Fibroblast of upper back skin (primary cell): ENCODE measurements at places on chromosomes 12 and 14.

GRCh38 chr12:64781280-64782190 is 22.3 kb upstream of the GNS start:
- DNase-seq: no peak

GRCh38 chr12:59575826-59576225 is 20.0 kb upstream of the SLC16A7 start:
- no peak for DNase-seq

DNA sequence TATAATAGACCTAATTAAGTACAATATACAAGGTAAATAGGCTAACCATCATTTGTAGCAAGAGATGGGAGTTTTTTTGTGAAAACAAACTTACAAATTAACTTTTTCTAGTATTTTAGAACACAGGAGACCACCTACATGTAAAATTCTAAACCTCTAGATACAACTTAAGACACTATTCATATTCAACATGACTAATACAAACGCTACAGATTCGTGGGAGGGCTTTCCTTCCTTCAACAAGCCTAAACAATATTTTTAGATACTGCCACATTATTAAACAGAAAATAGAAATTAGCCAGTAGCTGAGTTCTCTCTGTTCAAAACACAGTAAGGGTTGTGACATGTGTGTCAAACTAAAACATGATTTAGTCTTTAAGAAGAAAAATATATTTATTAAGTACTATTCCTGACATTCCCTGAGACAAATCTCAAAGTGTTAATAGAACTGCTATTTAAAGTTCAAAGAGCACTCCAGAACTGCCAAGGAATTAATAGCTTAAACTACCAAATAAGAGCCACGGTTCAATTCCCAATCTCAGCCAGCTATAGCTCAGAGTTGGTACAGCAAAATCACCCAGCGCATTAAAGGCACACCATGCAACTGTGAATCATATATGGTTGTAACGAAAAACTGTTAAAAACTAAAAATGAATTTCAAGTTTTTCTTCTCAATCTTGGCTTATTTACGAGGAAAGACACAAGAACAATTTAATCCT is 10.7 kb downstream of the MED13L start:
- DNase-seq: no peak

DNA sequence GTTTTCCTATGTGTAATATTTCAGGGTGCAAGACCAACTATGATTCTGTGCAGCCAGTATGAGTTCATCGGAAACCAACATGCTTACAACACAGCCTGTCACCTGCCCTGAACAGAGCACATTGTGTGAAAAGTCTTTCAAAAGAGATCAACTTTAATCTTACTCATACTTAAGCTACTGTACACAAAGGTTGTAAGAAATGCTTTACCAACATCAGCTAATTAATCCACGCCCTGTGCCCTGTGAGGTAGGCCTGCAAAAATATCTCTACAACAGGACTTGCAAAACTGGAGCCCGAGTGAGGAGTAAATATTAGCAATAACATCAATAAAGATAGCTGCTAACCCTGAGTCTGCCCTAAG is 15.1 kb downstream of the APPL2 start:
- no peak for DNase-seq

DNA sequence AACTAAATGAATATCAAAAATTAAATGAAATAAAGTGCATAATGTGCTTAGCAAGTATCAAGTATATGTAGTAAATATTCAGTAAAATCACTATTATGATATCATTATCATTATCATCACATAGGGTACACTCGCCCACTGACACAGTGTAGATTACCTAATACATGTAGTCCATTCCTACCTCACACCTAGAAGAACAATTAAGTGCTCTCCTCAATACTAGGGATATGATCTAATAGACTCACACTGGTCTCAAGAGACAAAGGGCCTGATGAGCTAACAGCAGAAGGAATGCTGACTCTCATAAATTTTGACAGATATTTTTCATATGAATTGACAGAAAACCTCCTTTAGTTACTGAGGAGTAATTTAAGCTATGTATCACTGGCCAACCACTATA is 29.1 kb downstream of the FSCB start:
- peak; percentile 30 for DNase-seq

- no peak for DNase-seq
Measured at GRCh38 chr14:24092505-24093206, 1.5 kb upstream of the PCK2 start.

GRCh38 chr12:95506707-95507523 is 33.0 kb downstream of the METAP2 start:
- peak; percentile 34 for DNase-seq

GRCh38 chr14:61281186-61281947 is at the start of gene TMEM30B:
TSS of gene TMEM30B (minus strand) at chr14:61281338. CDS start at chr14:61281147, 191 bp downstream.
- no peak for DNase-seq

DNA sequence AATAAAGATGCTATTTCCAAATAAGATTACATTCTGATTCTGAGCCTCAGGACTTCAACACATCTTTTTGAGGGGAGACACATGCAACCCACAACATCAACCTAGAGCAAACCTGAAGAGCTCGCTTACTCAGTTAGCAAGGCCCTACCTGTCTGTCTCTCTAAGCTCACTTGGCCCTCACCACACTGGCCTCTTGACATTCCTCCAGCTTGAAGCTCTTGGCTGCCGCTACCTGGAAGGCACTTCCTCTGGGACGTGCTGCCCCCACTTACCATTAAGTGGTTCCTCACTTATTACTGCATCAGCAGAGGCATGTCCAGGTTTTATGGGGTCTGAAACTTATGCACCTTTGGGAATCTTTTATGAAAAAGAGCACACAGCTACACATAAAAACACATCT is 354.8 kb downstream of the GALC start:
- no peak for DNase-seq

- DNase-seq: no peak
Measured at GRCh38 chr14:106670011-106670410, 1143.6 kb downstream of the TMEM121 start.

DNA sequence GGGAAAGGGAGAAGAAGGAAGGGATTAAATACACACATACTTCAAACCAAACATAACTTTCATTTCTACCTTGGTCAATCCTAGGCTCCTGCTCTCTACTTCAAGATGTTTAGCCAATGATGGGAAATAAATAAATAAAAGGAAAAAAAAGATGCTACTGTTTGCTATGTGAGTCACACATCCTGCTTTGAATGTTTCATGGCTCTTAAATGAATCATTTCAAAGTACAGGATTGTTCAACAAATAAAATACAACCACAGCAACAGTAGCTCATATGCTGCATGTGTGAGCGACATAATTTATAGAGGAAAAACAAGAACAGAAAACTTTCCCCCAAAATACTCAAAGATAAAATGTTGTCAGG is 54.3 kb upstream of the NPFF start:
- DNase-seq: peak; percentile 90

DNA sequence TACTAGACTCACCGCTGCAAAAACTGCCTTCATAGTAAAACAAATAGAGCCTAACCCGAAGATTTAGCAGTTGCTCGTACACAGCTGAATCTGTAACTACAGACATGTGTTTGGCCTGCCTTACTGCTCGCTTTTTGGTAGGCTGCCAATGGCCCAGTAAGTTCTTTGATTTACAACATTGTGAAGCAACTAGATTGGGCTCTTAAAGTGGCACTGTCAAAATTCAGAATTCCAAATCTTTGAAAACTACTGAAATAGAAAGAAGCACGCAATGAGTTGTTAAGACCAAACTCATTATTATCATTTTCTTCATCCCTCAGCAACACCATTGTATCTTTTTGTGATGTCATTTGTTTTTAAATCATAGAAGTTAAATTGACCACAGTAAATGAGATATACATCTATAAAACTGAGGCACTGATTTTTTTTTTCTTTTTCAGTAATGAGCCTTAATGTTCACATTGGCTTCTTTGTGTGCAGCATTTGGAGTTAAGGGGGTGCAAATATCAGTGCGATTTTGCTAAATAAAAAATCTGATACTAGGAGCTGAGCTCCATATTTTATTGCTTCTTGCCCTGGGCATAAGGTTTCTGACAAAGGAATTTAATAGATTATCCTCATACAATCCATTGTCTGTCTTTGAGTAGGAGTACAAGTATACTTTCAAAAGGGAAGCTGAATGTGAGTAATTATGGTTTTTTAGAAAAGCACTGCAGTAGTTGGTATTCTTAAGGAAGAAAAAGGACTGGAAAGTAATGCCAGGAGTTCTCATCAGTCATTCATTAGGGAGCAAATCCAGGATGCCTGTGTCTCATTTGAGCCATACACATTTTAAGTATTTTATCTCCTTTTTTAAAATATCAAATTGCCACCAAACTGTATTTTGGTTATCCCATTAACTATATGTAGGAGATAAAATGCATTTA is 138.5 kb downstream of the KICS2 start:
- peak; percentile 96 for DNase-seq

GRCh38 chr14:80906946-80907345 is 34.6 kb downstream of the CEP128 start:
- DNase-seq: peak; percentile 62

GRCh38 chr12:3723916-3724805 is 28.7 kb downstream of the CRACR2A start:
- no peak for DNase-seq

DNA sequence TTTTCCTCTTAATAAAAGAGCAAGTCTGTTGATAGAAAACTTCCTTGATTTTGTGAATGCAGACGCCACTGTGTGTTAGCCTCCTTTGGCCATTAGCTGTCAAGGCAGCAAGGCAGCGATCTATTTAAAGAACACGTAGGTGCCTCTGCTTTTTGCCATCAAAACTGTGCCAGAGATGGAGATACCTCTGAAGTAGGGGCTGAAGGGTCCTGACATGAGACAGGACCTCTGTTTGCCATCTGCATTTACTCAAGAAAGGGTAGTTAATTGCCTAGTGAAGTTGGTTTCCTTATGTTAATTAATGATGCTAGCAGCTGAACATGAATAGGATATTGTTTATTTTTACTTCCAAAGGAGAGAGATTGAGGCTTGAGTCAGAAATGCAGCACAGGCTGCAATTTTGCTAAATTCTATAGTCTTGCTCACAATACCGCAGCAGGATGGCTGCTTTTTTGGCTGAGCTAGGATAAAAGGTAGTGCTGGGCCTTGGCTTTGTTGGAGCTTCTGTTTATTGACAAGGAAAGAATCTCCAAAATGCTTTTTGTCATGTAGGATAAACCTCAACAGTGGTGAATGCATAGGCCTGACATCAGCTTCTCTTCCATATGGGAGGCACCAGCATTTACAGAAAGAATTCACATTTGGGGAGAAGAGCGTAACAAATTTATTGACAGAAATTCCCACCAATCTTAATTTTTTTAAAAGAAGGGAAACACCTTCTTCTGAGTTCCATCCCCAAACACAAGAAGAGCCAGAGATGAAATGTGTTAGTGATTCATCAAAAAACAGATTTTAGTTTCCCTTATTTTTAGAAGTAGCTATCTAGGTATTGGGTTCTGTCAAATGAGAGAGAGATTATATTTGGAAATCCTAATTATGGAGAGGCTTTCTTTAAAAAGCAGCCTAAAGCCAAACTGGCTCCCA is 13.9 kb upstream of the RPH3A start:
- DNase-seq: no peak

- no peak for DNase-seq
Measured at GRCh38 chr12:716506-716905, 35.9 kb upstream of the WNK1 start.

GRCh38 chr14:65676361-65677014 is 264.0 kb downstream of the FUT8 start:
- DNase-seq: no peak

DNA sequence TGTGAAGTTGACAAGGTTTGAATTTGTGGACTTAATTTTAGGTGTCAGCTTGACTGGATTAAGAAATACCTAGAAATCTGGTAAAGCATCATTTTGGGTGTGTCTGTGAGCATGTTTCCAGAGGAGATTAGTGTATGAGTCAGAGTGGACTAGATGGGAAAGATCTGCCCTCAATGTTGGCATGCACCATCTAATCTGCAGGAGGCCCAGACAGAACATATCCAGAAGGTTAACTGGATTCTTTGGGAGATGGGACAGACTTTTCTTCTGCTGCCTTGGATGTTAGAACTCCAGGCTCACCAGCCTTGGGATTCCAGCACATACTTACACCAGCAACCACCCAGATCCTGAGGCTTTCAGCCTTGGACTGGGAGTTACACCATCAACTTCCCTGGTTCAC is 14.1 kb downstream of the SGPP1 start:
- peak; percentile 45 for DNase-seq

- DNase-seq: no peak
Measured at GRCh38 chr14:64602826-64603225, 53.1 kb downstream of the PPP1R36 start.

DNA sequence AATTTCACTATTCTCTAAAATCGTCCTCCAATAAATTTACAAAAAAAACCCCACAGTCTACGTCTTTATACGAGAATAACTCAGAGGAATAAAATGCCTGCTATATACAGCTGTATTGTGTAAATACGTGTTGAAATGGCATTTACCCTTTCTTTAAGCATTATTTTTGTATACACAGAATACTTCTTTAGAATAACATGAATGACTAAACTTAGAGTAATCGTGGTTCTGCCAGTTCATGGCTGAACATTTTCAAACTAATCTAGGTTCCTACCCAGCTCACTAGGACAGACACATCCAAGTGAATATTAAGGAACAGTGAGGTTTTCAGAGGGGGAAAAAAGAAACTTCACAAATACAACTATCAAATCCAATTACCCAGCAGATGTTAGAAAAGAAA is 24.6 kb downstream of the DICER1 start:
- DNase-seq: no peak

GRCh38 chr12:128994856-128995255 is 141.6 kb downstream of the GLT1D1 start:
- DNase-seq: no peak

- no peak for DNase-seq
Measured at GRCh38 chr14:70999117-70999516, 91.9 kb downstream of the PCNX1 start.

DNA sequence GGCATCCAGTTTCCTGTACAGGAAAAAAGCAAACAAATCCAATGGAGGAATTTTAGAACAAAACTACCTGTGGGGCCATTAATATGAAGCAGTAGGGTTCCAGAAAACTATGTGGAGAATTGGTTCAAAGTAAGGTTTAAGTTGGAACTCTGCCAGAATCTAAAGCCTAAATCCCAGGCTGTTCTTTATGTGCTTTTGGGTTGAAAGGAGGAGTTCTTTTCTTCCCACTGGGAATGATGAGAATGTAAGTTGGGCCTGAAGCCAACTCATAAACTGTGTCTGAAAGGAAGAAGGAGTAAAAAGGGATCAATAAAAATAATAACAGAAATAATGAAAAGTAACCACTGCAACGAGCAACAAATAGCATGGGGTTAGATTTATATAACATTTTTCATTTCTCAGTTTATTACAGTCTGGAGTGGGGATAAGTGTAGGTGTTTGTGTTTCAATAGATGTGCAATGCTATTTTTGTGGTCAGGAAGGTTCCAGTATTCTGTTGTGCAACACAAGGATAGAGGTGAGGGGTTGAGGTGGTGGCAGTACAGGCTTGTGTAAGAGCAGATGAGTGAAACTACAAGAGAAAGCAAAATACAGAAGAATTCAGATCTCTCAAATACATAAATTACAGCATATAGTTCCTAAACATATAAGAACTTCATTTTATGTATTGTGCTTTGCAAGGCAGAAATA is 373.6 kb downstream of the EMP1 start:
- DNase-seq: peak; percentile 24

- peak; percentile 74 for DNase-seq
Measured at GRCh38 chr12:90211017-90211416, 502.4 kb upstream of the ATP2B1 start.

GRCh38 chr14:24943024-24943423 is 106.9 kb downstream of the STXBP6 start:
- DNase-seq: peak; percentile 53
